ENCODE measurements at places on chromosomes 1 and 21.
A peak's percentile ranks its signal among the peaks of the same experiment; 100 is the strongest.

DNA sequence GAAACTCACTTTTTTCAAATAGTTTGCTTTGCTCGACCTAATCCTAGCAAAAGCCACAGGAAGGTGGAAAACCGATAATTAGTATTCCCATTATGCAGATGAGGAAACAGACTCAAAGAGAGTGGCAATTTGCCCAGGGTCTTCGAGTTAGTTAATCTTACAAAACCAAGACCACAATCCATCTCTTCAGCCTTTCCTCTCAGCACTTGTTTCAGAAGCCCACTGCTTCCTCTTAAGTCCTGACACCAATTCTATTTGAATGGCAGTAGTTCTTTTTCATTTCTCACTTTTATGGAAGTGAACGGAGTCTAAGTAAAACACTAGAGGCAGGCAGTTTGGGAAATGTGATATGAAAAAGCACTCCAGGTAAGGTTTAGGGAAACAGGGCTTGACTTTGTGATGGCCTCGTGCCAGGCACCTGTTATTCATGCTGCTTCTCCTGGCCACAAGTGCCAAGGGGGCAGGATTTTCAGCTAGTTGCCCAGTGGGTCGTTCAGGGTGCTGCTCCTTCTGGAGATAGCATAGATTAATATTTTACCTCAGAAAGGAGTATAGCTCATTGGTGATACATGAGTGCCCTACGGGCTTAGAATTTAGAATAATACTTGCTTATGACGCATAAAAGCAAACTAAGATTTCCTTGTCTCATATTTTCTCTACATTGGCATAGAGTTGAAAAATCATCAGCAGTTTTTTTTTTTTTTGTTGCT is 76.6 kb upstream of the NRIP1 start:
- no peak for DNase-seq

- DNase-seq = no peak
Measured at GRCh38 chr1:21818656-21819055, 6.6 kb downstream of the LDLRAD2 start.

- DNase-seq = peak; percentile 45
Measured at GRCh38 chr21:35840197-35840799, 220.0 kb downstream of the SETD4 start.

DNA sequence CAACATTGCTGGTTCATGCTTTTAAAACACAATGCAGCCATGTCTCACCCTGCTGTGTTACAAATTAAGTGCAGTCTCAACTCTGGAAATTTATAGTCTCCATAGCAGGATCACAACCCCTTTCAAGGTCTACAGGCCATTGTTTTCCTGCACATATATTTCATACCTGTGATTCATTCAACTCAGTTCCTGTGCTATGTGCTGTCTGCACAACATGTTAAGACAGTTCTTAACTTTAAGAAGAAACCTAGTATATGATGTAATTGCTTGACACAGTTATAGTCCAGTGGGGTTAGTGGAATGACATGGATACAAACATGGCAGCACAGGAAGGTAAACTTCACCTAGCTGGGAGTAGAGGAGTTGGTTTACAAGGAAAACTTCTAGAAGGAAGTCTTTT is 106.4 kb downstream of the IFI44 start:
- no peak for DNase-seq

GRCh38 chr21:40618191-40618973 is 228.6 kb downstream of the DSCAM start:
- no peak for DNase-seq

GRCh38 chr1:153661111-153661708 is 2.7 kb downstream of the SNAPIN start:
- DNase-seq = no peak

DNA sequence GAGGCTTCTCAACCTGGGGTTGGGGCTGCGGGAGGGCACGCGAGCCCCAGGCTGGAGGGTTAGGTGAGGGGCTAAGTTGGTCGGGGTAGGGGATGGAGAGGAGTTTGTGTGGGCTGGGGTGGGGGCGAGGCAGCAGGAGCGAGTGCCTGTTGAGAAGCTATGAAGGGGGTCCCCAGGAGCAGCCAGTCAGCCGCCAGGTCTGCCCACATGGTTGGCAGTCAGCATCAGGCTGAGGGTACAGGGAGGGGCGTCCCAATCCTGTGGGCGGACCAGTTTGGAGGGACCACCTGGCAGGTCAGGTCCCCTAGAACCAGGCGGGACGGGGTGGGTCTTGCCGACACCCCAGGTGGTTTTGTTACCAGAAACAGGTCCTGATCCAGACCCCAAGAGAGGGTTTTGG is 400 bp upstream of the TRIM17 start:
- no peak for DNase-seq

- DNase-seq = no peak
Measured at GRCh38 chr1:101069158-101069557, 43.6 kb upstream of the DPH5 start.

- no peak for DNase-seq
Measured at GRCh38 chr1:92910081-92910480, 51.2 kb downstream of the DIPK1A start.

DNA sequence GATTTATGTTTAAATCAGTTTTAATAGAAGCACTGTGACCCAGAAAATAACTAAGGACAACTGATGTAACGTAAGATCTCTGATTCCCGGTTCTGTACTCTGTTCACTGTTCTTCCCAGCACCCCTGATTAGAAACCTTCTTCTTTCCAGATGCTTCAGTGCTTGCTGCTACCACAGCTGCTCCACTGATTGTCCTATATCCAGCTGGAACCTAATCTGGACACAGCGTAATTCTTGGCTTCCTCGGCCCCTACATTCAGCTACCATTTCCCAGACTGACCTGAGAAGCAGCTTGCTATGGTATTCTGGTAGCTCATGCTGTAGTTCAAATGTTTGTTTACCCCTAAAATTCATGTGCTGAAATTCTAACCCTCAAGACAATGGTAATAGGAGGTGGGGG is 302.7 kb downstream of the GRIK1 start:
- DNase-seq = no peak

GRCh38 chr1:230979952-230980351 is 1.1 kb downstream of the ARV1 start:
- DNase-seq = no peak

- no peak for DNase-seq
Measured at GRCh38 chr21:38413958-38414548, 84.2 kb downstream of the ERG start.

GRCh38 chr1:78054559-78054958 is 8.8 kb downstream of the GIPC2 start:
- no peak for DNase-seq

GRCh38 chr1:32501865-32502264 is 37.0 kb downstream of the ZBTB8B start:
- DNase-seq = no peak

- no peak for DNase-seq
Measured at GRCh38 chr1:28927648-28928313, 13.4 kb downstream of the EPB41 start.

- DNase-seq = peak; percentile 88
Measured at GRCh38 chr1:37478451-37478881, 4.1 kb downstream of the ZC3H12A start.
